NCI-H1092 (cell line): ENCODE measurements at places on chromosomes 13 and 19.

- DNase-seq: no peak
These were observed 752.5 kb upstream of the SGCG start for GRCh38 chr13:22428188-22428828.

GRCh38 chr19:45350477-45351058 is 10.0 kb downstream of the KLC3 start:
- no peak for DNase-seq

- no peak for DNase-seq
These were observed 50.4 kb upstream of the CYSLTR2 start for GRCh38 chr13:48603375-48603774.

GRCh38 chr19:55257461-55258420 is 1.1 kb downstream of the PPP6R1 start:
- DNase-seq: no peak

DNA sequence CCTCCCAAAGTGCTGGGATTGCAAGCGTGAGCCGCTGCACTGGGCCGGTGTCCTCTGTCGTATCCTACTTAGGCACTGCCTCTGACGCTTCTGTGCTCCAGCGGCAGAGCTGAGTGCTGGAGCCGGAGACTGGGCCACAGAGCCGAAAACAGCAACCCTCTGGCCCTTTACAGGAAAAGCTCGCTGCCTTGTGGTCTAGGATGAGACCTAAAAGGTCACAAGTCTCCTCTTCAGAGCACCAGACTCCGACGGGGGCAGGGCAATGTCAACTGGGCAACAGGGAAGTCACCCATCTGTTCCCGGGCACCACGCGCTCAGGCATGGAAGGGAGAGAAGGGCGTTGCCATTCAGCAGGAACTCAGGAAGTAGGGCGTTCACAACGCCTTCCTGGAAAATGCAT is 91.7 kb downstream of the GADD45B start:
- DNase-seq: no peak

DNA sequence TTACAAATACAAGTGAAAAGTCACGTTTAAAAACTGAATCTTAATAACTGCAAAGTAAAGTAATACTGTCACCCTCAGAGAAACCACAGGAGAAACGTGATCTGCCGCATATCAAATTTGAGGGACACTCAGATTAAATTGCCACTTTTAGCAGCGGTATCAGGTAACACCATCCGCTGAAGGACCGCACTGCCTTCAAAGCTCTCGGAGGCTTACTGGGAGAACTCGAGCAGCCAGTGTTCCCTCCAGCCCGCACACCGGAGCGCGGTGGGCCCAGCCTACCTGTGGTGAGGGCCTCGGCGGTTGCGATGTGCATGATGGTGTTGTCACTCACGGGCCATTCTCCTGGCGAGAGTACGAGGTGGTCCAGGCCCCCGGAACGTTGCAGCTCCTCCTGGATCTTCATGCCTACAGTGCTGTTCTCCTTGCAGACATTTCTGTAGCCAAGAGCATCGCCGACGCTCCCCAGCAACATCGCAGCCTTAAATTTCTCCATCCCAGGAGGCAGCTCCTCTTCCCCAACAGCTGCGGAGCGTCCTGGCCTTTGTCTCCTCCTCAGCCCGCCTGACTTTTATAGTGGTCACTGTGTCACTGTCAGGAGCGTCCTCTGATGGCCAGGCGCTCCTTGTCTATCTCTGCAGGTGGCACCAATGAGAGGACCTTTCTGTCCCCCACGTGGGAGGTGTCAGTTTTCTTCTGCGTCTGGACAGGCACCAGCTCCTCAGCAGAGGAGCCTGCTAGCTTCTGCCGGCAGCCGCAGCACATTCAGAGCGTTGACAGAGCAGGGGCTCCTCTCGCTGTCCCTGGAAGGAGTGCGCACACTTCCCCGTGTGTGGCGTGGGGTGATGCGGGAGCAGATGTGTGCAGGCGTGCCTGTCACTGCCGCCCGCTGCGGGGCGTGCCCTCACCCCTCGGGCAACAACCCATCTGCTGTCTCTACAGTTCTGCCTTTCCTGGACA is at the start of gene ADPRHL1:
Gene ADPRHL1 (minus strand): TSS at position 547 of the 960 bp plus-strand sequence. CDS start 51 bp downstream, at position 496.
- DNase-seq: no peak

GRCh38 chr19:44890366-44891015 is 563 bp upstream of the TOMM40 start:
- DNase-seq: peak; percentile 100

- no peak for DNase-seq
These were observed 4.5 kb downstream of the MLLT1 start for GRCh38 chr19:6275170-6275744.

DNA sequence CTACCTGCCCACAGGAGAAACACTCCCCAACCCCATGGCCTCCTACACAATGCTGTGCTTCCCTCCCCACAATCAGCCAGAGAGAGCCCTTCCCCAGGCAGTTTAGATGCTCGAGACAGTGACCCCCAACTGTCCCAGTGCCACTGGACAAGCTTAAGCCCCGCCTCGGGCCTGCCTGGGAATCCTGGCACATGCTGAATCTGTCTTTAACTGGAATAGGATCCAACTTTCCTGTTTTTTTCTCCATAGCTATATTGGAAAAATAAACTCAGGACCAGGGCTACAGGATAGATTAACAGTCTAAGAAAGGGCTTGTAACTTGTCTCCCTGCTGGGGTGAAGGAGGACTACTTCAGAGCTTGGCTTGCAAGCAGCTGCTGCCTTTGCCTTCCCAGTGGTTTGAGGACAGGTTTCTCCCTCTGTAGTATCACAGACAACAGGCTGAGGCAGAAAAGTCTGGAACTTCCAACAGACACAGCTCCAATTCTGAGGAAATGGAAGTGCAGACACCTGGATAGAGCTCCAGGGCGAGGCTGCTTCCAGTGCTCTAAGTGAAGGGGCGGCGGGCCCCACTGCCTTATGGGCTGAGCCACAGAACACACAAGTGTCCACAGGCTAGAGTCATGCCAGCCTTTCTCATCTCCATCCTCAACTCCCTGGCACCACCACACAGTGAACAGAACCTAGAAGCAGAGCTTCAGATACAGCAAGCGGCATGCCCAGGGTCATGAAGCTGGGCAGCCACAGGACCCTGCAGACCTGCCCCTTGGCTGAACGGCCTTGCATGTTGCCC is 228.3 kb downstream of the TUBA3C start:
- DNase-seq: no peak

DNA sequence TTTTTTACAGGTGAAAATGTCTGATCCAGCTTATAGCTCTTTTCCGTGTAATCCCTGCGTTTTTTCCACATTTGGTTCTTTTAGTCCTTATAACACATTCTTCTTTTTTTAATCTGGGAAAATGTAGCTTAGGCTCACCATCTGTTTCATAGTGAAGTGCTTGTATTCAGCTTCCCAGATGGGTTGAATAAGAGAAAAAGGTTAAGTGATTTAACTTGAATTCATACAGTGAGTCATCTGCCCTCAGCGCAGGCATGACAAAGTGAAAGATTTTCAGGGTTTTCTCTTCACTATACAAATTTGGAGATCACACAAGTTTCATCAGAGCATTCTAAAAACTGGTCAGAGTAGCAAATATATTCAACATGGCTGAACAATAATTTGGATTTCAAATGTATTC is 224.8 kb downstream of the SPRY2 start:
- no peak for DNase-seq

DNA sequence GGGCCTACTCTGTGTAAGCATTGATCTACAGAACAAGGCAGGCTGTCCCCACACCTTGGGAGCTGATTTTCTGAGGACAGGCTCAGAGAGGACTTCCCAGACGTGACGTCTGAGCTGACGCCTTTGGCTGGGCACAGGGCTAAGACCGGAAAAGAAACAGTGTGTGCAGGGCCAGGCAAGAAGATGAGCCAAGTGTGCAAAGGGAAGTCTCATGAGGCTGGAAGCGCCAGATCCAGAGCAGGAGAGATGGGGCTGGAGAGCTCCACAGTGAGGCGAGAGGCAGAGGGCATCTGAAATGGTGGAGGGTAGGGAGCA is 12.7 kb downstream of the IGLON5 start:
- no peak for DNase-seq

- DNase-seq: no peak
These were observed 942.2 kb downstream of the PCDH17 start for GRCh38 chr13:58573743-58574142.

DNA sequence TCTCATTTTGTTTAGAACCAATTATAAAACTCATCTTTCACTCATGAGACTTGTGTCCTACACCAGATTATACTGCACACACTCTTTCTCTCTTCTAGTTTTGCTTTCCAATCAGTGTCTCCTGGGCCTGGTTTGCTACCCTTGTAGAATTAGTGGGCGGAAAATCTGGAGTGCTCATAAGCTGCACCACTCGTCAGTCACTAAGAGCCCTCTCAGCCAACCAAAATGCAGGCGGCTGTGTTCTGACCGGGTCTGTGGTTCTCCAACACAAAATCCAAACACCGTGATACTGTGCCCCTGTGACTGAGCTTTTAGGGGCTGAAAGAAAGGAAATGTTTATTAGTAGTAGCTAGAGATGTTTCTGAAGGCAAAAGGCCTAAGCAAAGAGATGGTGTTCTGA is 83.7 kb upstream of the OBI1 start:
- DNase-seq: peak; percentile 76

- DNase-seq: no peak
These were observed 248.1 kb downstream of the ITGBL1 start for GRCh38 chr13:101700598-101700997.

DNA sequence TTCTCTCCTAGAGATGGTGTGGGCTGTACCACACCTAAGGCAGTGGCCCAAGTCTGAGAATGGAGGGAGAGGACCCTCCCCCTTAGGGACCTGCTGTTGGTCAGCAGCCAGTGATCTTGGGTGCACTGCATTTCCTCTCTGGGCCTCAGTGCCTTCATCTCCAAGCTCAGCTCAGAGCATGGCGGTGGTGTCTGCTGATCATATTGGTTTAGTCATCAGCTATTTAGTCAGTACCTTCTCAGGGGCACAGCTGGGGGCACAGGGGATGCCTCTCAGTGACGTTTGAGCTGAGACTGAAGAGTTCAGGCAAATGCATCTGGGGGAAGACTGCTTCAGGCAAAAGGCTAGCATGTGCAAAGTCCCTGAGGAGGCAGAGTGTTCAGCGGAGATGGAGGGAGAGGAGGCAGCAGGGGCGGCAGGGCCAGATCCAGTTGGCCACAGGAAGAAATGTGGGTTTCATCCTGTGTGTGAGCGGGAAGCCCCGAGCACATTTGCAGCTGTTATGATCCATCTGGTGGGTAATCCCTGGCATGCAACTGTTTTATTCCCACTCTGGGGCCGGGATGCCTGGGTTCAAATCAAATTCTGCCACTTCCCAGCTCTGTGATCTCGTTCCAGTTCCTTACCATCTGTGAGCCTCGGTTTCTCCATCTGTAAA is 15.7 kb upstream of the PGLS start:
- DNase-seq: no peak

GRCh38 chr13:78649997-78650716 is 8.8 kb downstream of the OBI1 start:
- DNase-seq: no peak

- no peak for DNase-seq
These were observed 10.9 kb upstream of the DNMT1 start for GRCh38 chr19:10205636-10206035.

- no peak for DNase-seq
These were observed 23.5 kb downstream of the TFDP1 start for GRCh38 chr13:113607889-113608635.

DNA sequence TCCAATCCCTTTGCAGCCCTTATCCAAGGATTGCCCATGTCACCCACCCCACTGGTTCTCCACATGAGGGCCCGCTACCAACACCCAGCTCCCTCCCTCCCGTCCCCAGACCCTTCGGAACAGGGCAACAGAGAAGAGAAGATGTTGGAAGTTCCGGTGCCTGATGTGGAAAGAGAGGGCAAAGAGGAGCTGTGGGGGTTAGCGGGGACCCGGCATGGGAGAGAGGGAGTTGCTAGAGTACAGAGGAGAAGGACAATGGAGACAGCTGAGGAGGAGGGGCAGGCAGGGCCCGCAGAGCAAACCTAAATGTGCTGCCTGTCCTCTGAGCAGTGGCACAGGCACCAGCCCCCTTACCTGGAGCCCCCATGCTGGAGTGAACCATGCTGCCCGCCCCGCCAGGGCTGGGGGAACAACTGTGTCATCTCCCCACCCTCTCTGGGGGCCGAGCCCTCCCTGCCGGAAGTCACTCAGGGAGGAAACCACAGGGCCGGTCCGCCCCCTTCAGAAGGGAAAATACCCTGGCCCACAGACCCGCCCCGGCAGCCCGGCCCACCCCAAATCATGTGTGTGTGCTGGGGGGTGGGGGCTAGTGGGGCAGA is at the start of gene POU2F2:
Gene POU2F2 (minus strand): TSS at position 417 of the 599 bp plus-strand sequence. CDS start 35 bp downstream, at position 382.
- no peak for DNase-seq

GRCh38 chr19:6030214-6030507 is 52.2 kb upstream of the RANBP3 start:
- DNase-seq: no peak

DNA sequence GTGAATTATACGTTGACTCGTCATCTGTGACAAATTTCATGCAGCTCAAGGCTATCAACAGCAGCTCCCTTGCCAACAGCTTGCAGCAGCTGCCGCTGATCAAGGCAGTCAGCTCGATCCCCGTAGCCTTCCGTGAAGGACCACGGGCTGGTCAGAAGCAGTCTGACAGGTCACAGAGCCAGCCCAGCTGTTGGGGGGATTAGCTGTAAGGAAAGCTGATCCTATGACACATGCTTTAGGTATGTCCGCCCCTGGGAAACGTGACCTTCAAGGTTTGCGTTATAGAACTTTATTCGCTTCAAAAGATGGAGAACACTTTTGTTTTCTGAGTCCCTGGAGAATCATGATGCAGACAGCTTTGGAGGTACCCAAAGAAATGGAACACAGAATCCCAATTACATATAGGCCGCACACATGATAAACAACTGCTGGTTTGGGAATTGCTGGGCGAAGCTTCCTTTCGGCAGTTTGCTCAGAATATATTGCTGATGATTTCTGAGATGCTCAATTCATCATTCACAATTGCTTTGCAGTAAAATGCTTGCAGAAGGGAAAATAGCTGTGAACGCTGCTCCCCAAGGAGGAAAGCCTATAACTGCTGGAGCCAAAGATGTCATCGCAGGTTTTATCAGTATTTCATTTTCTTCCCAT is 62.6 kb upstream of the USP29 start:
- DNase-seq: no peak

DNA sequence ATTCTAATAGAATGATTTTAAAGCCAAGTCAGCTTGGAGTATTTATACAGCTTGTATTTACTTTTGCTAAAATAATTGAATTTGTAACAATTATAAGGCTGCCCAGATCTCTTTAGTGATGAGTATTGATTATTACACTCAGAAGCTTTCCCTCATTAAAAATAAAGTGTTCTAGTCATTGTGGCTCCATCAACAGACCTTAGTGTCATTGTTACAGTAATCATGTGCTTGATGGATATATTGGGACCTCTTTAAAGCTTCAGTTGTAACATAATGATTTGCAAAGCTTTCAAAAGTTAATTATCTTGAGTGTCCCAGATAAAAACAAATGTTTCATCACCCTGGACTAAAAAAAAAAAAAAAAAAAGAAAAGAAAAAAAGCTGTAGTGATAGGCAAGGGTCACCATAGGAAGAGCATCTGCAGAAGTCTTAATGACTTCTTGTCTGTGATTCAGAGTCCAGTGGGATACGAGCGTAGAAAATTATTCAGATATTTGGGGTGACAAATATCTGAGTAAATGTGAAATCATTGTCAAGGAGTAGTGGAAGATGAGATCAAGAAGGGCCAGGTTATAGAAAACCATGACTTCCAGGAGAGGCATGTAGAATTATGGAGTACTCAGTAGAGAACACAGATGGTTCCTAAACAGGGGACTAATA is 369.6 kb downstream of the DCT start:
- DNase-seq: no peak

GRCh38 chr13:94967183-94968039 is 255.1 kb upstream of the SOX21 start:
- DNase-seq: peak; percentile 38
